Progenitor cell of endocrine pancreas (in vitro differentiated cells): ENCODE measurements at places on chromosomes 6 and 20. TPM values are rescaled to one million over a fixed set of nuclear protein-coding genes. Genes with fewer than 3 reads are reported as not detected.

GRCh38 chr20:37360391-37361115 lies 14.6 kb downstream of the SRC start:
- no peak for DNase-seq

DNA sequence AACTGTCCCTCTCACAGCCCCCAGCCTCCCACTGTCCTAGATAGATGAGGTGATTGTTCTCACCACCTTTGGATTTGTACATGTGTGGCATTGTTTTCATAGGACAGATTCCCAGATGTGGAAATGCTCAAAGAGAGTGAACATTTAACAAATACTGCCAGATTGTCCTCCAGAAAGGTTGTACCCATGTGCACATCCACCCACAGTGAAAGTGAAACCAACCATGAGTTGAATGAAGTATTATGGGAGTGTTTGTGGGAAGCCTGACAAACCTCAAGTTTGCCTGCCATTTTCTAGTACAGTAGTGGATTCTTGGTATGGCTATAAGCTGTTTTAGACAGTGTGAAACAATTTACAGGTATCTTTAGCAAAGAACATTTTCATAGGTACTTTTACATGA lies 42.7 kb downstream of the ANKRD6 start:
- no peak for DNase-seq

- no peak for DNase-seq
These were observed 555 bp upstream of the ZBTB46 start for GRCh38 chr20:63831646-63831992.

- DNase-seq, result no peak
These were observed 47.8 kb upstream of the TAGAP start for GRCh38 chr6:159092631-159093030.

DNA sequence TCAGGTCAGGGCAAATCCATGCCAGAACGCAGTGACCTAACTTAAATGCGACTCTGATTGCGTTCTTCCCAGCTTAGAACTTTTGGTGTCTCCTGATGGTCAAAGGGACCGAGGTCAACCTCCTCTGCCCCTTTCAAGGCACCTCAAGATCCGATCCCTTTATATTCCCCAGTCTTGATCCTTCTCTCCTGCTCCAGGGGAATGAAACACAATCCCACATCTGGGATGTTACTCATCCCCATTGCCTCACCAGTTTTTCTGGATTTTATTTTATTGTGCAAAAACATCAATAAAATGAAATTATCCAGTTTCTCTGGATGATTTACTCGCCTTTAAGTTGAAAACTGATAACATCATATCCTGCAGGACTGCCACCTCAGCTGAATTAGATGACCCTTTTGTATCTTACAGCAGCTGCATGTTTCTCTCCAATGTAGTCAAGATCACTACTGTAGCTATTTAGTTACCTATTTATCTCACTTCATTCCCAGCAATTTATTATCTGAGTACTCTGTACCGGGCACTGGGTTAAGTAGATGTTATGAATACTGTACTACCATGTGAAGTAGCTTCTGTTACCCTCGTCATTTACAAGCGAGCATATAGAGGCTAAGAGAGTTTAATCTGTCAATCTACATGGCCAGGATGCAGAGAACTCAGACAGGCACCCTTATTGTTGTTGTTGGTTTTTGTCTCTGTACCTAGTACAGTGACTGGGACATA lies 44.0 kb downstream of the IRAK1BP1 start:
- no peak for DNase-seq

Gene MRPS10
- total RNA-seq, result 22.0 and 22.5 TPM in 2 replicates

GRCh38 chr6:89008815-89009374 lies 45.5 kb upstream of the RNGTT start:
- DNase-seq, result no peak

- no peak for DNase-seq
These were observed 116.1 kb downstream of the JAG1 start for GRCh38 chr20:10557685-10558084.

Gene COX7A2
- total RNA-seq, result 311 and 314 TPM in 2 replicates

Gene HLA-DPA1
- 0.89 and 1.8 TPM in 2 replicates for total RNA-seq

- no peak for DNase-seq
These were observed 8.5 kb downstream of the ISM1 start for GRCh38 chr20:13229538-13229937.

GRCh38 chr6:25655723-25656122 lies 3.7 kb downstream of the SCGN start:
- DNase-seq, result no peak

Gene LY6G6F
- not detected in 2 replicates for total RNA-seq

DNA sequence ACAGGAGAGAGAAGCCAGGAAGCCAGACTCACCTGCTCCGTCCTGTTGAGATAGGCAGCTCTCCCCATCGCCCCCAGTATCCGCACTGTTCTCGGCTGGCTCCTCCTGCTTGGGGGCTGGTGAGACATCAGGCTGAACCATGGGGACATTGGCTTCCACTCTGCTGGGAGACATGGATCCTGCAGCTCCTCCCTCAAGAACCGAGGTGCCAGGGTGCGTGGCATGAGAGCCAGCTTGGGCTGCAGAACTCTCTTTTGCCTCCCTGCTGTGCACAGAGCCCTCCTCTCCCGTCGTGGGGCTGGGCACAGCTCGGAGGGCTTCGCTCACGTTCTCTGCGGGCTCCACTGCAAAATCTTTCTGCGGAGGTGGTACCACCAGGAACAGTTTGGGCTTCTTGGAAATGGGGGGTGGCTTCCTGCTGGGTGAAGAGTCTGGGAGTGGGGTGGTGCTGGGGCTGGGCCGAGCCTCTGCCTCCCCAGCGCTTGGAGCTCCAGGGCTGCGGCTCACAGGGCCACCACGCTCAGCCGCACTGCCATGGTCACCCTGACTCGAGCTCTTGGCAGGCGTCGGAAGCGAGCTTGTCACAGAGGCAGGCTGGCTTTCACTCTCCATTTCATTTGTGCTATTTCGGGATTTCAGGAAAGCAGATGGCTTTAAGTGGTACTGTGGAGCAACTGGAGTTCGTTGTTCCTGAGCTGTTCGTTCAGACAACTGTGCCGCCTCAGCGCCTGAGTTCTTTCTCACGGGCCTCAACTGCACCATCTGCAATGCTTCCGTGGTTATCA lies 26.5 kb downstream of the HEBP2 start:
- DNase-seq, result no peak

GRCh38 chr6:122788208-122788607 lies 850 bp upstream of the SMPDL3A start:
- DNase-seq, result no peak

Gene SLC32A1
- not detected in 2 replicates for total RNA-seq

DNA sequence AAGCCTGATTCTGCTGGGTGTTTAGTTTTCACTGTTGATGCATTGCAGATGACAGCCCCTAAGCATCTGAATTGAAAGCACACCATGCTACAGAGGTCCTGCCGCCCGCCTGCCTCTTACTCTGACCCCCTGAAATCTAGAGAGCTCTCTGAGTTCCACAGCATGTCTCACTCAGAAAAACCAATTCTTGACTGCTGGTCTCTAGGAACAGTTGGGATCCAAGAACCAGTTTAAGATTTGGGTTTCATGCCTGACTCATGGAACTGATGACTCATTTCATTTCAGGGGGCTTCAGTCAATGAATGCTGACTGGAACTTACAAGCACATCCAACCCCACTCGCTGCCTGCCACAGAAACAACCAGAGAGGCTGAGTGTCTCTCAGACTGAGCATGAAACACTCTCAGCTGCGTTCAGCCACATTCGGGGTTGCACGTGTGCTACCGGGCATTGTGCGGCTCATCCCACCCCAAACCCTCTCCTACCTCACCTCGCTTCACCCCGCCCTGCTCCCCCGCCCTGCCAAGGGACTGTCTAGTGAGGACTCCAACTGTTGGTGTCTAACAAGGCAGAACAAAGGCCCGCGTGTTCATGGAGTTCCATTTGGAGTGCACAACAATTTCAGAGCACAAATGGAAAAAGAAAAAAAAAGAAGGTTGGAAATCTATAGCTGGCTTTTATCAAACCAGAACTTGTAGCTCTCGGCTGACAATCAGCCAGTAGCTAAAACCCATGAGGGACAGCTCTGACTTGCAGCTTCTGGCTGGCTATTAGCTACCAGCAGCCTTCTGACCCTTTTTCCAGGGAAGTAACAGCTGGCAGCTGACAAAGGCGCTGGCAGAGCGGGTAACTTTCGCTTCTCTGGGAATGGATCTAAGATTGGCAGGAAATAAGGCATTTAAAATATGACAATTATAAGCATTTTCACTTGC lies 20.0 kb upstream of the TRAF3IP2 start:
- no peak for DNase-seq

- no peak for DNase-seq
These were observed 14.2 kb downstream of the SLC22A23 start for GRCh38 chr6:3442431-3443220.

DNA sequence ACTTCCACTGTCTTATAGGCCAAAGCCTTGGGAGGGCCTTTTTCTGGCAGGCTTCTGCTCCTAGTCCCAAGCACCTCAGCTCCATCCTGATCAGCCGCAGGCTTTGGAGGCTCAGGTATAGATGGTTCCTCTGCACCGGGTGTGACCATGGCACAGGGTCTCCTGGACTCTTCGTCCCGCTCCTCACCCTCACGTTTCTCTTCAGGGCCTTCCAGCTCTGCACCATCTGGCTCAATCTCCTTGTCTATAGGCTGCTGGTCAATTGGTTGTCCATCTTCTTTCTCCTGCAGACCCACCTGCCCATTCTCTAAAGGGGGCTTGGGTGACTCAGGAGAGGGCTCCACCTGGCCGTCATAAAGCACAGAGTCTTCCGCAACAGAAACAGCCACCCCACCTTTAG lies 37.0 kb downstream of the BFSP1 start:
- no peak for DNase-seq

Gene GDAP1L1
- 0.24 and 1.1 TPM in 2 replicates for total RNA-seq

Gene SLC2A4RG
- total RNA-seq, result 59.7 and 59.9 TPM in 2 replicates

DNA sequence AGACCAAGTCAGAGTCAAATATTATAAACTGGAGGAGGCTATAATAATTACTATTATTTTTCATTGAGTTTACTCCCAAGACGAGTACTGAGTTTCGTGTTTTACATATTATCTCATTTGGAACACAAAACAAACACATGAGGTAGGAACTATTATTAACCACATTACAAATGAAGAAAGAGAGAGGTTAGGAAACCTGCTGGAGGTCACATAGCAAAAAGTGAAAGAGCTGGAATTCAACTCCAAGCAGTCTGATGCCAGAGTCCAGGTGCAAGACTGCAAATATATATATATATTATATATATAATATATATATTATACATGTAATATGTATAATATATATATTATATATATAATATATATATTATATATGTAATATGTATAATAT lies 7.3 kb downstream of the RNF24 start:
- no peak for DNase-seq

GRCh38 chr20:63651942-63652191 lies 1.4 kb downstream of the STMN3 start:
- DNase-seq, result no peak

DNA sequence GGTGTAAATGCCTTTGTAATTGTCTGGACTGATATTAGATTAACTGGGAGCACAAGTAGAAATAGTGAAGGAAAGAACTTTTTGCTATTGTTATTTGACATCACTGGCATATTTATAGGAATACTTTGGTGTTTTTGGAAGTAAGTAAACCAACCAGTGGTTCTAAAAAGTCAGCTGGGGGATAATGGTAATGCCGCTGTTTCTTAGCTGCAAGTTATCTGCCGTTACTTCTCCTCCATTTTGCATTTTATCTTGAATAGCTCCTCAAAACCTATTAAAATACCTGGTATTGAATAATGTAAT lies 3.8 kb downstream of the PTPN1 start:
- DNase-seq, result no peak

DNA sequence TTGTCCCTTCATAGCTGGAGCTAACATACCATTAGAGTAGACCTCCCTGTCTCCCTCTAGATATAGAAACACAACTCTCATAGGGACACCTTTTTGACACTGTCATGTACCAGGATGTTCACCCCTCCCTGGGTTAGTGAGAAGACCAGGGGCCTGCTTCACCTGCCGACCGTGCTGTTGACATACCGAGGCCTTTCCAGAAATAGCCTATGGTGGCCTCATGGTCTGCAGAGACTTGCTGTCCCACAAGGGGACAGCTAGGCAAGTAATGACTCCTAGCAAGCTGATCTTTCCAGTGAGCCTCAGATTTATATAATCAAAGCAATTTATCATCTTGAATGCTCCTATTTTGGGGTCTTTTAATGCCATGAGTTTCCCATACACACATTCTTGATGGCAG lies 15.0 kb downstream of the ZDHHC14 start:
- no peak for DNase-seq

DNA sequence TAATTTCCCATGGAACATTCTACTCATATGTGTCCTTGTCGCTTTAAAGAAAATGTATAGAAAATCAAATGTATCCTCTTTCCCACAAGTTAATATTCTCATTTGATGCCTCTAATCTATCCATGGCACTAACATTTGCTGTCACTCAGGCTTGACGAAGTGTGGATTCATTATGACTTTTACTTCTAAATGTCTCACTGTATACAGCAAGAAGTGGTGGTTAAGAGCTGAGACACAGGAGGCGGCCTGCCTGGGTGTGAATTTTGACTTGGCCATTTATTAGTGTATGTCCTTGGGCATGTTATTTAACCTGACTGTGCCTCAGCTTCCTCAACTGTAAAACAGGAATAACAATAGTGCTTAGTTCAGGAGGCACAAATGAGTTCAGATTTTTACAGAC lies 70.0 kb downstream of the TRMT6 start:
- no peak for DNase-seq

DNA sequence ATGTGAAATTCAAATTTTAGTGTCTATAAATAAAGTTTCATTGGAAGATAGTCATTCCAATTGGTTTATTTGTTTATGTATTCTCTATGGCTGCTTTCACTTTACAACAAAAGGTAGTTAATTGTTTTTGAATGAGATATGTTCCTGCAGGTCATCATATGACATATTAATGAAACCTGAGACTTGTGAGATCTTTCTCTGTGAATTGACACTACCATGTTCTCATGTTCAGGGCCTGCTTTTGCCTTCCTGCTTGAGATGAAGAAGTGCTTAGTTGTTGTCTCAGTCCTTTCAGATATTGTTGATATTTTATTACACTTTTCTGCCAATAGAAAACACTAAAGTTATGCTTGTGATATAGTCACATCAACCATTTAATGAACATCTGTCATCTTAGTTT lies 132.5 kb downstream of the UTRN start:
- no peak for DNase-seq

Gene HDGFL1
- not detected in 2 replicates for total RNA-seq

DNA sequence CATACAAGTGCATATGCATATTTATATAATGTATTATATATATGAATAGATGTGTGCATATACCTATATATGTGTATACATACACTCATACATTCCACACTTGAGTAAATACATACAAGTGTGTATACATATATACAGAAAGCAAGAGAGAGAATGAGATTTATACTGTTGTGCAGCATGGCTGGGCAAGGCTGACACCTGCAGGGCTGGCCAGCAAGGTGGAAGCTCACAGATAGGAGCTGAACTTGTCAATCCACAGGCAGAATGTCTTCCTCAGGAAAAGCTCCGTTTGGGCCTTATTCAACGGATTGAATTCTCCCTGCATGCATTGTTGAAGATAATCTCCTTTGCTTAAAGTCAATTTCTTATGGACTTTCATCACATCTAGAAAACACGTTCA lies 256.7 kb downstream of the ZNF217 start:
- DNase-seq, result no peak

GRCh38 chr6:79544939-79545450 lies 7.8 kb upstream of the LCA5 start:
- peak; percentile 24 for DNase-seq

GRCh38 chr20:32580219-32580969 lies 4.7 kb downstream of the NOL4L start:
- no peak for DNase-seq
